ENCODE measurements at places on chromosomes 3 and 15. TPM values are rescaled to one million over a fixed set of nuclear protein-coding genes. Genes with fewer than 3 reads are reported as not detected.

The LDHAL6B gene
- not detected for total RNA-seq

The FMN1 gene
- total RNA-seq: 8.6 TPM

The CHRNB4 gene
- not detected for total RNA-seq

DNA sequence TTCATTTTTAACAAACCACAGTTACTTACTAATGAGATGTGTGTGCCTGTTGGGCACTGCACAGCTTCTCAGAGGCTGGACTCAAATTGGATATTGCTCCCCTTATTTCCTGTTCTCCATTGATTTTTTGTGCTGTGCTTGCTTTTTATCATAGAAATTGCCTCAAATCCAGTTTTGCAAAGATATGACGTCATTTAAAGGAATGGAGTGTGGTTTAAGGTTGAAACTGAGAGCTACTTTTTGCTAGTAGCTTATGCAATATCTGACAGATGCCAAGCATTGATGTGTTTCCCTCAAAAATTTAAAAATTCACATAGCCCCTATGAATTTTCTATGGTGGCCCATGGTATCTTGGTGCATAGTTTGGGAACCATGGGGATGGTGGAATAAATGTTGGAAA lies 67.7 kb upstream of the ROPN1 start:
- no peak for DNase-seq

- DNase-seq: no peak
Measured at GRCh38 chr3:117645561-117646242, 936.1 kb downstream of the TUSC7 start.

GRCh38 chr3:118505784-118506183 lies 528.9 kb downstream of the IGSF11 start:
- no peak for DNase-seq

- peak; percentile 54 for DNase-seq
Measured at GRCh38 chr3:5186858-5187155, 700 bp upstream of the EDEM1 start.

GRCh38 chr3:50248387-50248786 lies 12.4 kb downstream of the GNAI2 start:
- DNase-seq: no peak

- DNase-seq: no peak
Measured at GRCh38 chr3:30933478-30934207, 39.2 kb upstream of the GADL1 start.

DNA sequence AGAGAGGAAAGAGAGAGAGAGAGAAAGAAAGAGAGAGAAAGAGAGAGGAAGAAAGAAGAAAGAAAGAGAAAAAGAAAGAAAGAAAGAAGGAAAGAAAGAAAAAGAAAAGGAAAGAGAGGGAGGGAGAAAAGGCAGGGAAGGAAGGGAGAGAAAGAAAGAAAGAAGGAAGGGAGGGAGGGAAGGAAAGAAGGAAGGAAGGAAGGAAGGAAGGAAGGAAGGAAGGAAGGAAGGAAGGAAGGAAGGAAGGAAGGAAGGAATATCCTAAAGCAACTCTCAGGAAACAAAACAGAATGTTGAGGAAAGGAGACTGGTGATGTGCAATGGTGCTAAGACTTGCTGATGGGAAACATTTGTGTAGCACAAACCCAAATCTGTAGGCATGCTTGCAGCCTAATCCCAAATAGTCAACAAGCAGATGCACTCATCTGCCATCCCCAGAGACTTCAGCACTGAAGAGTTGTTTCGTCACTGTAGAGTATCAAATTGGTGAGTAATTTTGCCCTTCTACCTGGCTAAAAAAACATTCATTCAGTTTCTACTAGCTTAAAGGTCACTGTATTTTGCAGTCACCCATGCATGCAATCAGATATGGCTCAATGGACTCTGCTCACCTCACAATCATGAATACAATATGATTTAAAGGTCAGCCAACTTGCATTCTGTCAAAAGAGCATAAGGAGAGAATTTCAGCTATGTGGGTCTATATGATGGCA lies 480.3 kb downstream of the FGF12 start:
- DNase-seq: no peak

- DNase-seq: peak; percentile 64
Measured at GRCh38 chr3:46405301-46406019, 1.4 kb downstream of the CCR5AS start.

DNA sequence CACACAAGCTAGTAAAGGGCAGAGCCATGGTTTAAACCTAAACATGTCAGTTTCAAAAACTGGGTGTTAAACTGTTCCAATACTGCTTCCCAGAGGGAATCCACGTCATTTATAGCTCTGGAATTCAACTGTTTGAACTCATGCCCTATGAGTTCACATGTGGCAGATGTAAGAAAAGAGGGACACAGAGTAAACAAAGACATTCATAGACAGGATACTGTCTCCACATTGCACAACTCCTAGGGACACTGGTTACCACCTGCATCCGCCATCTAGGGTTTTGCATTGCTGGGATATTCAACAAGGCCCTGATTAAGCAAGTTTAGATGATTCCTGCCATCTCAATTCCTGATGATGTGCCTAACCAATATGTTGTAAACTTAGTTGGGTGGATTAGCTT lies 134.1 kb upstream of the COL8A1 start:
- peak; percentile 94 for DNase-seq

- no peak for DNase-seq
Measured at GRCh38 chr3:147701195-147701594, 292.0 kb downstream of the ZIC1 start.

Measured in fibroblast of villous mesenchyme (primary cell).